ENCODE measurements at places on chromosomes 4 and X. TPM values are rescaled to one million over a fixed set of nuclear protein-coding genes. Genes with fewer than 3 reads are reported as not detected.

DNA sequence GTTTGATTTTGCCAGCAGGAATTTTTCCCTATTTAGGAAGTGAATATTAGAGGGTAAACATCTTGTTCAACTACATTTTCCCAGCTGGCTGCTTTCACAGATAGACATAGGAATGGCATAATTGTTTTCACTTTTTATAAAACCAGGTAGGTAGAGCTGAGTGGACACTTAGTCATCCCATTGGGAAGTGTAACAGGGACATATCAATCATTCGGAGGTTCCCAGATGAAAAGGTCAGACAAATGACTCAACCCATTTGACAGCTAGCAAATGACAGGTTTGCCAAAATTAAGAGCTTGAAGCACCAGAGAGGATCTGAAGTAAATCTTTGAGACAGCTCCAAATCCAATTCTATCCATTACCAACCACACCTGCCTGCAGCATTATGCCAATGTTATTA, 205.3 kb downstream of the SLC39A8 start:
- H3K27me3 ChIP-seq: no peaks in the 10 kb centered on the region
- H3K27ac ChIP-seq: no peak overlapping the region
- no peaks in the 10 kb centered on the region for H3K4me1 ChIP-seq
- H3K4me3 ChIP-seq: no peak overlapping the region
- DNase-seq: no peak

DNA sequence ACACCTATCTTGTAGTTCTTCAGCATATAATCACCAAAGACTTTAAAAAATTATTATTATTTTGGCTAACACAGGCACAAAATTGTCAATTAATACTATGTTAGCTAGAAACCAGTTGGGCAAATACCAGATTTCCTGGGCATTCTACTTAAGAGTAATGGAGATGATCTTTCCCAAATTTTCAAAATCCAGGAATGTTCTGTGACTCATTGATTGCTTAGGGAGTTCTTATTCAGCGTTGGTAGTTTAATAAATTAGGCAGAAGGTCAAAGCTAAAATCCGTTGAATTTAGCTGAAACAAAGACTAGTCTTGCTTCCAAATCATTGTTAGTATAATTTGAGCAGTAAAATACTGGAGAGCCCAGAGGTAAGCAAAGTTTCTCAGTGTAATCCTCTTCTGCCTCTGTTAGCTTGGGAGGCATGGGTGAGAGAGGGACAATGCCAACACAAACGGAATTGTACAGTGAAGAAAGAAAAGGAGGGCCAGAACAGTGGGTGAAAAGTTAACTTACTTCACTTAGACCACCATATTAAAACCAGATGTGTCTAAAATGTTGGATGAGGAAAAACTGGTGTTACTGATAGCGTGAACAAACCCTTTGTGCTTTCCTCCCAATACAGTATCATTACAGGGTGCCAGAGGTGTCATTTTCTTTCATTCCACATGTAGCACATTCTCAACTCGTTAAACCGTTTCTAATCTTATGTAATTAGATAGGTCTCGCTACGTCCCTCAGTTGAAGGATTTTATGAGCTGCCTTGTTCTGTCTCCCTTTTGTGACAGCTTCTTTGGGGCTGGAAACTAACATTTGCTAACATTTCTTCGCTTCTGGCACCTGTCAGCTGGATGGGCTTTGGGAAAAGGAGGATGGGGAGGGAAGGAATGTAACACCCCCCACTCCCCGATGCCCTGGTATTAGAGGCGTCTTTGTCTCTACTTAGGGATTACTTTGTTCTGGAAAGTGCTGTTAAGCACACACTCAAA, 87.4 kb upstream of the CITED1 start:
- H3K4me3 ChIP-seq: no peak overlapping the region
- H3K27me3 ChIP-seq: no peaks in the 10 kb centered on the region
- DNase-seq: no peak

GRCh38 chr4:84258905-84259830, 239.9 kb downstream of the NKX6-1 start:
- no peak for DNase-seq
- H3K27ac ChIP-seq: no peak overlapping the region
- no peaks in the 10 kb centered on the region for H3K27me3 ChIP-seq
- H3K36me3 ChIP-seq: no peaks in the 10 kb centered on the region
- no peak overlapping the region for H3K4me3 ChIP-seq

DNA sequence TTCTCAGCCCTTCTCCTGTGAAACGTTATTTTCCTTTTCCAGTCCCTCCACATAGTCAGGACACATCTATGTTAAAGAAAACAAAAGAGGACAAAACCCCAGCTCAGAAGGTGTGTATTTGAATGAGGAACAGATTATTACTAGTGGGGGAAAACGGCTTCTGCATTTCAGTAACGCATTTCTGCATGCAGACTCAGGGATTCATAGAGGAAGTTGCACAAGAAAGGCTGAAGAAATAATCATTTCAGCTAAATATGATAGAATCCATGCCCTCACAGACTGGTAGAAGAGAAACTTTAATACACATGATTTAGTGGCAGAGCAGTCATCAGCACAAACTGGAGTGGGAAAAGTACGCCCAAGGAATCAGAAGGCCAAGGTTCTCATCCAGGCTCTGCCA, 270.8 kb upstream of the FGF13 start:
- H3K4me3 ChIP-seq: no peak overlapping the region
- DNase-seq: no peak
- no peaks in the 10 kb centered on the region for H3K27me3 ChIP-seq
- no peaks in the 10 kb centered on the region for H3K4me1 ChIP-seq

DNA sequence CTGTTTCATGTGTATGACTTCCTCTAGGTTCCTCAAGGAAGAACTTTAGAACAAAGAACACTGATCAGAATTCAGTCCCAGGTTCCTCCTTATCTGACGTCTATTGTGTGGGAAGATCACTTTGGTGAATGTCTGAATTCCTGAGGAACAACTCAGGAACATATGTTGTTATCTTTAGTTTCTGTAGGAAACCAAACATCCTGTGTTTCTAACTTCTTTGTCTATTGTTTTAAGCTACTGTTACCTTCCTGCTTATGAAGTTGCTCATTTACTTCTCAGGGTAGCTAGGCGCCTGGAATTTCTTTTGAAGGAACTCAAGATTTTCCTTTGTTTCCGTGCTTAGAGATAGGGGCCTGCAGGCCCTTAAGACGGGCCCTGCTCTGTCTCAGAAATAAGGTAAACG, 46.2 kb downstream of the MAGEB5 start:
- DNase-seq: no peak
- no peaks in the 10 kb centered on the region for H3K36me3 ChIP-seq
- H3K4me1 ChIP-seq: no peaks in the 10 kb centered on the region
- H3K27me3 ChIP-seq: no peaks in the 10 kb centered on the region
- H3K27ac ChIP-seq: no peak overlapping the region

GRCh38 chr4:173243321-173243720, 74.7 kb downstream of the GALNT7 start:
- H3K4me1 ChIP-seq: peaks cover 3% of the 10 kb centered on the region
- no peak overlapping the region for H3K4me3 ChIP-seq
- DNase-seq: no peak
- peaks cover 7% of the 10 kb centered on the region for H3K36me3 ChIP-seq
- H3K27ac ChIP-seq: no peak overlapping the region

DNA sequence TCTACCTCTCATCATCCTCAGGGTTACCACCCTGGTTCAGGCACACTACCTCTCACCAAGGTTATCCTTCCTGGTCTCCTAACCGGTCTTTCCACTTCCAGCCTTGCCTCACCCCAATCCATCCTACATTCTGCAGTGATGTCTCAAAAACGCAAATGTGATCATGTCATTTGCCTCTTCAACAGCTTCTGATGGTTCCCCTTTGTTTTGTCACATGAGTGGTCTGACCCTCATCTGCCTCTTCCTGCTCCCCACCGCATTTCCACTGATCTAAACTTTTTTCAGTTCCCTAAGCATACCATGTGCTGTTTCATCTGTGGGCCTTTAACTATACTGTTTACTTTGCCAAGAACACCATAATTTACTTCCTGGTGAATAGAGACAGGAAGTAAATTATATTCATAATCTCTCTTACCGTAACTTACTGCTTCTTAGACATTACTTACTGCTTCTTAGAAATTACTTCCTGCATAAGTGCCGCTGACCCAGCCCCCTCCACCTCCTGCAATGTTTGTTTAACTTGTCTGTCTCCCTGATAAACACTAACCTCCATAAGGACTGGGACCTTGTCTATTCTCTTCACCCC, 27.1 kb upstream of the NSUN7 start:
- H3K27ac ChIP-seq: no peak overlapping the region
- no peak overlapping the region for H3K4me3 ChIP-seq
- no peak for DNase-seq
- peaks cover 22% of the 10 kb centered on the region for H3K4me1 ChIP-seq
- no peaks in the 10 kb centered on the region for H3K36me3 ChIP-seq

DNA sequence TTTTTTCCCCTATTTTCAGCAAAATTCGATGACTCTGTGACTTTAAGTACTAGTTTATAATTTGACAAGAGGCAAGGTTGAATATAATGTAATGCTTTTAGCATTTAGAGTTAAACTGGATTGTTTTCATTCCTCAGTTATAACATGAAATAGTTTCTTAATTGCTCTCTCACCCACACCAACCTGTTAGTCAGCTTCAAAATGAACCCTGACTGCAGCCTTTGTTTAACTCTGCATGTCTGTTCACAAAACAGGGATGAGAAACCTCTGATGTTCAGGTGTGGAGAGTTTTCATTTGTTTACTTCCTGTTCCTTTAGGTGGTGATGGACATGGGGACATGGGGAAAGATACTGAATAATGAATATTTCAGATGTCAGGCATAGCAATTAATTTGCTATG, 49.9 kb upstream of the MND1 start:
- peaks cover 15% of the 10 kb centered on the region for H3K4me1 ChIP-seq
- H3K36me3 ChIP-seq: peaks cover 48% of the 10 kb centered on the region
- H3K4me3 ChIP-seq: peak overlapping the region; percentile 84
- H3K27ac ChIP-seq: peak overlapping the region; percentile 94
- no peak for DNase-seq

DNA sequence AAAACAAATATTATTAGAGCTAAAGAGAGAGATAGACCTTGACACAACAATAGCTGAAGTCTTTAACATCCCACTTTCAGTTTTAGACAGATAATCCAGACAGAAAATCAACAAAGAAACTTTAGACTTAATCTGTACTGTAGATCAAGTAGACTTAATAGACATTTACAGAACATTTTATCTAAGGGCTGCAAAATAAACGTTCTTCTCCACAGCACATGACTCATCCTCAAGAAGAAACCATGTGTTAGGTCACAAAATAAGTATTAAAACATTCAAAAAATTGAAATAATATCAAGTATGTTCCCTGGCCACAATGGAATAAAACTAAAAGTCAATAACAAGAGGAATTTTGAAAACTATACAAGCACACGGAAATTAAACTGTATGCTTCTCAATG, 1510.3 kb upstream of the PCDH10 start:
- H3K4me1 ChIP-seq: no peaks in the 10 kb centered on the region
- H3K36me3 ChIP-seq: no peaks in the 10 kb centered on the region
- no peak overlapping the region for H3K4me3 ChIP-seq
- no peak for DNase-seq

- no peak overlapping the region for H3K4me3 ChIP-seq
- no peaks in the 10 kb centered on the region for H3K27me3 ChIP-seq
- no peaks in the 10 kb centered on the region for H3K36me3 ChIP-seq
Observed at GRCh38 chrX:55167124-55167803, 52.9 kb upstream of the PAGE5 start.

- no peaks in the 10 kb centered on the region for H3K4me1 ChIP-seq
Observed at GRCh38 chr4:155319516-155319915, 57.2 kb downstream of the MAP9 start.

DNA sequence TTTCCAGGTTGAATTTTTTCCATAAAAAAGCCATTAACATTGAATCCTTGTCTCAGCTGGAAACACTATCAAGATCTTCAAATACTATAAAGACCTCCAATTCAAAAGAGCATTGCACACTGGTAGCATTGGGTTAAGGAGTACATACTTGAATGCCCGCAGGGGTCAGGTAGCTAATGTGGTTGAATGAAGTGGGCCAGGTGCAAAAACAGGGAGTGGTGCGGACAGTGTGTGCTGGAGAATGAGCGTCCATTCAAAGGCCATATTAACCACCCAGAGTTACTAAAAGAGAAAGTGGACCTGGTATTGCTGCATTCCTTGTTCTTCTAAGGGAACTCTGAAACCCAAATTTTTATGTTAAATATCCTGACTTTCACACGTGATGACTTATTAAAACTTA, 91.6 kb downstream of the NYX start:
- H3K27ac ChIP-seq: no peak overlapping the region
- peaks cover 4% of the 10 kb centered on the region for H3K4me1 ChIP-seq
- peaks cover 13% of the 10 kb centered on the region for H3K36me3 ChIP-seq
- no peaks in the 10 kb centered on the region for H3K27me3 ChIP-seq
- H3K4me3 ChIP-seq: no peak overlapping the region

DNA sequence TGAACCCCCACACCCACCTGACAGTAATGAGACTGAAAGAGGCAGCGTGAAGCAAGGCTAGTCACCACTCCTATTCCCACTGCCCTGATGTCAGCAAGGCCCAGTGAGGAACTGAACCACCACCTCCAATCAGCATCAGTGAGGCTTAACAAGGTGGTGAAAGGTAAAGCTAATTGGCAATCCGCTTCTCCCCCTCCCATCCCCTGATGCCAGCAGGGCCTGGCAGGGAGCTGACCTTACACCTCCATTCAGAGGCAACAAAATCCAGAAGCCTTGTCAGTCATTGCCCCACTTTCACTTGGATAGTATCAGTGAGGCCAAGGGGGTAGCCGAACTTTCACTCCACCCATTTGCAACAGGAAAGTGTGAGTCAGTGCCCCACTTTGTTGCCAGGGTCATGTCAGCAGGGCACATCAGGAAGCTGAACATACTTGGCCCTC, 60.8 kb downstream of the AWAT2 start:
- H3K36me3 ChIP-seq: no peaks in the 10 kb centered on the region
- H3K4me1 ChIP-seq: no peaks in the 10 kb centered on the region
- DNase-seq: no peak
- H3K27ac ChIP-seq: no peak overlapping the region
- H3K4me3 ChIP-seq: no peak overlapping the region

- H3K4me1 ChIP-seq: peaks cover 26% of the 10 kb centered on the region
- no peak overlapping the region for H3K4me3 ChIP-seq
- H3K27me3 ChIP-seq: no peaks in the 10 kb centered on the region
- H3K36me3 ChIP-seq: no peaks in the 10 kb centered on the region
- H3K27ac ChIP-seq: no peak overlapping the region
- DNase-seq: no peak
Observed at GRCh38 chr4:124325690-124326089, 386.8 kb downstream of the ANKRD50 start.

DNA sequence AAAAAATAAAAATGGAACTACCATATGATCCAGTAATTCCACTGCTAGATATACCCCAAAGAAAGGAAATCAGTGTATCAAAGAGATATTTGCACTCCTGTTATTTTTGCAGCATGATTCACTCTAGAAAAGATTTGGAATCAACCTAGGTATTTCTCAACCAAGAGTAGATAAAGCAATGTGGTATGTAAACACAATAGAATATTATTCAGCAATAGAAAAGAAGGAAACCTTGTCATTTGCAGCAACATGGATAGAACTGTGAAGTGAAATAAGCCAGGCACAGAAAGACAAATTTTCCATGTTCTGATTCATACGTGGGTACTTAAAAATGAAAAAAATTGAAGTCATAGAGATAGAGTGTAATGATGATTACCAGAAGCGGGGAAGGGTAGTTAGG, 362.3 kb upstream of the EPHA5 start:
- no peaks in the 10 kb centered on the region for H3K27me3 ChIP-seq
- no peak for DNase-seq
- no peak overlapping the region for H3K27ac ChIP-seq
- no peak overlapping the region for H3K4me3 ChIP-seq
- no peaks in the 10 kb centered on the region for H3K4me1 ChIP-seq

Gene NIPAL1
- 13.9 TPM for total RNA-seq

Gene UGT8
- total RNA-seq: 14.2 TPM

Gene G3BP2
- 133 TPM for total RNA-seq

Gene S100G
- total RNA-seq: 30.8 TPM

Gene PAGE2B
- total RNA-seq: not detected

Gene NDNF
- 14.6 TPM for total RNA-seq

Gene TLL1
- 0.48 TPM for total RNA-seq
